D721Med (cell line): ENCODE measurements at places on chromosomes 12 and 14.

GRCh38 chr12:48828293-48828692 is 10.0 kb downstream of the CACNB3 start:
- no peak for DNase-seq

GRCh38 chr12:91516695-91517047 is 334.1 kb upstream of the DCN start:
- DNase-seq: no peak

- no peak for DNase-seq
Measured at GRCh38 chr12:31797230-31797872, 68.5 kb upstream of the AMN1 start.

DNA sequence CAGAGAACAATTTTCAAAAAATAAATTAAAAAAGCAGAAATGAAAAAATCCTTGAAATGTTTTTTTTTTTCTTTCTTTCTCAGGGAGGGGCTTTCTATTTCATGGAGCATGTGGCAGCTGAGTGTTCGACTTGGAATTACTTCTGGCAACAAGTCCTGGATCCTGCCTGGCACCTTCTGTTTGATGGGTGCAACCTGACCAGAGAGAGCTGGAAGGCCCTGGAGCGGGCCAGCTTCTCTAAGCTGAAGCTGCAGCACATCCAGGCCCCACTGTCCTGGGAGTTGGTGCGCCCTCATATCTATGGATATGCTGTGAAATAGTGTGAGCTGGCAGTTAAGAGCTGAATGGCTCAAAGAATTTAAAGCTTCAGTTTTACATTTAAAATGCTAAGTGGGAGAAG is 22.5 kb upstream of the HIGD1C start:
- no peak for DNase-seq

DNA sequence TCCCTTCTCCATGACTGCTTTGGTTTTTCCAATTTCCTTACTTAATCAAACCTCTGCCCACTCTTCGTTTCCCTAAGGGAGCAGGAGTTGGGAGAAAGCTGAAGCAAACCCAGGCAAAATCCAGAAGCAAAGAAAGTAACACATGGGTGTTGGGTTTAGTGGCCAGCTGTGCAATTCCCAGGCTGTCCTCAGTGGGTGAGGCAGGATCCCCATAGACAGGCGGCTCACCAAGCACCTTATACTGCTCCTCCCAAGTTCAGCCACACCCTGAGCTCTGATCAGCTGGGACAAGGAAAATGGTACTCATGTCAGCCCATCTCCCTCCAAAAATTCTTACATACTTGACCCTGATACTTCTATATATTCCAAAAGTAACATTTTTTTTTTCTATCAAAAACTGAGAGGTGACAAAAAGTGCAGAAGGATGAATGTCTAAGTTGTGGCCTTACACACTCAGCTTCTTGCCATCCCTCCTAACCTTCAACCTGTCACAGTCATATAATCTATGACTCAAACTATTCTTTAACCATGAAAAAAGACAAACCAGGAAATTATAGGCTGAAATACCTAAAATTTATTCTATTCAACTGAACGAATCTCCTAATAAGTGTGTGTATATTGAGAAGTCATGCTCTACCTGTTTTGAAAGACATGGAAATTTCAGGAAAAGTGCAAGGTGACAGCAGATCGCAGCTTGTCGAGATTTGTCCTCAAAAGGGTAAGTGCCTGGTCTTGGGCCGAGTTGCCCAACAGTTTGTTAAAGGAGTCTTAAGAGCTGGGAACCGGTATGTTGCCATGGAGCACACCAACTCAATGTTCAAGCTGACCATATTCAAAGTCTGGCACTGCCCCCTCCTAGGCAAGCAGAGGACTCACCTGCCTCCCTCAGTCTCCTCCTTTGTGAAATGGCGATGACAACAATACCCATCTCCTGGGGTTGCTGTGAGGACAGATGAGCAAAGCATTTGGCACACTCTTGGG is 17.6 kb upstream of the ZFP36L1 start:
- DNase-seq: no peak
